NCI-H510A (cell line): ENCODE measurements at places on chromosomes 6 and 20.

- no peak for DNase-seq
Observed at GRCh38 chr6:89317067-89317466, 2.0 kb upstream of the GABRR2 start.

DNA sequence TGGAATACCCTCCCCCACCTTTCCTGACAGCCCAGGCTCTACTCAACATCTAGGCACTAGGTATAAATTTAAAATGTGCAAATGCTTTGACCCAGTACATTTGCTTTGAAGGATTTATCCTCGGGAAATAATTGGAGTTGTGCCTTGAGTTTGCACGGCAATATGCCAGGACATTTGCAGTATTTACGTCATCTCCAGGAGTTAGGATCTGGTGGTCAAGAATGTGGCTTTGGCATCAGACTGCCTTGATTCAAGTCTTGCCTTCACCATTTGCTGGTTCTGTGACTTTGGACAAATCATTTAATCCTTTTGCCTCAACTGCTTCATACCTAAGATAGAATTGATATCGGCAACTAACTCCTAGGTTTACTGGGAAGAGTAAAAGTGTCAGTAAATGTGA lies 169.6 kb downstream of the PLCB1 start:
- DNase-seq, result no peak

DNA sequence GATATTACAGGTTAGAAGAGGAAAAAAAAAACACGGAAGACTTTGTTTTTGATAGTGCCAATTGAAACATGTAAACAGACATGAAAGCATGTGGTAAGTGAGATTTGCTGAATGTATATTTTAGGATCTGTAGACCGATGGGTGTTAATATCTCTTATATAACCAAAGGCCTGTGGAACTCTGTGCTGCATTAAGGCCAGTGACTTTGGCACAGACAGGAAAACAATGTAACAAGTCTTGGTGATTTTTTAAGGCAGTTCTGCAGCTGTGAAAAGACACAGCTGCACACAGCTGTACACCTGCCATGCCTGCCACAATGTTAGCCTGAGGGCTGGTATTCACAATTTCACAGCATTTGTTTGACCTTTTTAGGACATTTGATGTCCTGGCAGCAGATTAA lies 6.1 kb downstream of the SOBP start:
- no peak for DNase-seq

GRCh38 chr6:154625721-154626120 lies 107.5 kb upstream of the SCAF8 start:
- no peak for DNase-seq

GRCh38 chr6:127877231-127877630 lies 23.6 kb downstream of the THEMIS start:
- DNase-seq, result no peak

DNA sequence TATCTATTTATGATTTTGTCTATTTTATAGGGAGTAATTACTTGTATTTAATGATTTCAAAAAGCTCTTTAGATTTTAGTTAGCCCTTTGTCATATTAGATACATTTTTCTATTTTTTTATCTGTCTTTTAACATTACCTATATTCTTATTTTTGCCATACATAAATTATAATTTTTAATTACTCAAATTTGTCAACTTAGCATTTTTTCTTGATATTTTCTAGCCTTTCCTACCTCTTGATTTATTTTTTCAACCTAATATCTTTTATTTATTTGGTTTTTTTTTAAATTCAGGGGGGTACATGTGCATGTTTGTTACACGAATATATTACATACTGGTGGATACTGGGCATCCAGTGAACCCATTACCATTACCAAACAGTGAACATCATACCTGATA lies 114.3 kb upstream of the F13A1 start:
- DNase-seq, result no peak

DNA sequence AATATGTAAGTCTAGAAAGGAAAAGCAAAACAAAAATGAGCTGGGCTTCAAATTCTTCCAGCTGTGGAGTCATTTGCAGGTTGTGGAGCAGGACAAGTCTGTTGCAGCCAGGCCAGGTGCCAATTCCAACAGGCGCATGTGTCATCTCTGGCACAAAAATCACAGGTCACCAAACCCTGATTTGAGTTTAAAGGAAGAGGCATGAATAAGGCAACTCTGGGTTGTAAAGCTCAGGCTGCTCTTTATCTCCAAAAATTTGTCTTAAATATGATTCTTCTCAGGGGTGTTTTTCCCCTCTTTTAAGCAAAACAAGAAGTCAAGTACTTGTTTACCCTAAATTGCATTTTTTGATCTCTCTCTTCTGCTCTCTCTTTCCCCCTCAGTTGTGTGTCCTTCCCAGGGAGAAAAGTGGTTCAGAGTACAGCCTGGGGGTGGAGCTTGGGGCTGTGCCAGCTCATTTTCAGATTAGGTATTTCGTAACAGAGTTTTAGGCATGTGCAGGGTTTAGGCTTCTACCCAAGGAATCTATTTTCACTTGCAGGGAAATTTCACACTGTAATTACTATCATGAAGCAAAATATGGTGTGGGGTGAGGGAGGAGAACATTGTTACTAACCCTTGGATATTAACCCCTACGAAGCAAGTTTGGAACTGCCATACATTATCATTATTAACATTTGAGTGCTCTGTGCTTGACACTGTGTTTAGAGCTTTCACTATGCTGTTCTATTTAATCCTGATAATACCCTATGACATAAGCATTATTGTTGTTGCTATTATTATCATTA lies 8.3 kb upstream of the NCOA3 start:
- DNase-seq, result peak; percentile 5
